ENCODE measurements at places on chromosomes 4 and X.

DNA sequence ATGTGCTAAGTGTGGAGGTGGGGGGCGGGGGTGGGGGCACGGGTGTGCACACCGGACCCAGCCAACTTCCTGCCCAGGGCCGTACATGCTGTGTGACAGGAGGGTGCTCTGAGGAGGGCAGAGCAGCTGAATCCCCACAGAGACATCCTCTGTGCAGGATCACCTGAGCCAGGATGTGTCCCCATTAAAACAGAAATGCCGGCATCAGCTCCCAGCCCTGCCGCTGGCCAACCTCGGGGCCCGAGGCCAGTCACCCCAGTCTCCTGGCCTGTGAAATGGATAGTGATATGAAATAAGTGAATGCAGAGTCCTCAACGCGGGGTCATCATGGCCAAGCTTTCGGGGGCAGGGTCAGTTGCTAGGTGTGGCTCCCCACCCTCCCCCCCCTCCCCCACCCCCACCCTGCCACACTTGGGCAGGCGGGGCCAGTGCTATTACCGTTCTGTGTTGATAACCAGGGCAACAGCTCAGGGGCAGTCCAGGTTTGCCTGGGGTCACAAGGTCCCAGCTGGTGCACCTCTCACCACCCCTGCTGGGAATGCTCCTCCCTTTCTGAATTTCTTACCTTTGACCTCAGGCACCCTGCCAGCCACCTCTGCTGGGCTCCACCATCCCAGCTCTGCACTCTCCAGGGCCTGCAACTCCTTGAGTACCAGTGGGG lies 227.2 kb upstream of the PSAPL1 start:
- DNase-seq = no peak

DNA sequence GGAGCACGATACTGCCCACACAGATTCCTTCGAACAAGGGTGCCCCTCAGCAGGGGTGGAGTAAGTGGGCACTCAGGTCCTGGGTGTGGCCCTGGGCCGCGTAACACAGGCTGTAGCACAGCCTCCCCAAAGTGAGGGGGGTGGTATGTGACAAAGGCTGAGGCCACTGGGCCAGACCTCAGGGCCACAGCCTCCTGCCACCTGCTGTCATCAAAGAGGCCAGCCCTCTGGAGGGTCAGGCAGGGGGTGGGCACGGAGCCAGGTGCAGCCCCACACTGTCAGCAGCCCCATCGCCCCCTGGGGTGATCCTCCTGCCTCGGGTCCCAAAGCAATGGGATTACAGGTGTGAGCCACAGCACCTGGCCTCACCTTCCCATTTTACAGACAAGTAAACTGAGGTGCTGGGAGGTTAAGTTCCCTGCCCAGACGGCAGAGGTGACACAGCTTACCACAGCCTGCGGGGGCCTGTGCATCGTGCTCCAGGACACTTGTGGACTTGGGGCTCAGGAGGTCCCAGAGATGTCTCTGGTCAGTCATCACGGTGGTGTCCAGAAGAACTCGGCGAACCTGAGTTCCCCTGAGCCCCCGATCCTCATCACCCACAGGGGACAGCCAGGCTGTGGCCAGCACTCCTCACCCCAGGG lies 27.5 kb upstream of the MXD4 start:
- DNase-seq = no peak

DNA sequence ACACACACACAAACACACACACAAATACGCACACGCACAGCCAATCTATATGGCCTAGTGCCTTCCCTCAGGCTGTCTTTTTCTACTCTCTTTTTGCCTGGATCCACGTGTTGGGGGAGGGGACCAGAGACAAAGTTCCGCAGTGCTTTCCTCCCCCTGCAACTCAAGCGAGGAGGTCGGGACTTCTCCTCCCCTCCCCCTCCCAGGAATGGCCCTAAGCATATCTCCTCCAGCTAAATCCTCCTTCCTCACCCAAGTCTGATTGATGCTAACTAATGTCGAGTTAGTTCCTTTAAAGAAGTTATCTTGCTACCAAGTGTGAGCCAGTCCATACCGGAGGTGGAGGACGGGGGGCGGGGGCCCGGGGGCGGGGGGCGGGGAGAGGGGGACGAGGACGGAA lies 141.2 kb upstream of the ZIC3 start:
- DNase-seq = no peak

DNA sequence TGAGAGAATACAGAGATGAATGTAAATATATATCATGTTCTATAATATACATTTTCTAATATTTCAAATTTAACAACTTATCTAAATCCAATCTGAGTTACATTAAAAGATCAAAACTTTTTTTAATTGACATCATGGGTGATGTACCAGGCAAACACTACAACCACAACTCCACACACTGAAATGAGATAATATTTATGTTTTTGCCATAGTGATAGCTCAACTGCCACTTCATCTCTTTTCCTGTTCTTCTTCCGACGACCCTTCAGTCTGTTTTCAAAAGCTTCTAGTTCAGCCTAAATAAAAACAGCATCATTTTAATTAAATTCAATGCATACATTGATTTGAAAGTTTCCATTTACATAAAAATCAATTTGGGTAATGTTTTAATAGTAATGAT lies 10.2 kb upstream of the CORIN start:
- no peak for DNase-seq

- DNase-seq = no peak
Observed at GRCh38 chrX:133918361-133918771, 67.0 kb downstream of the GPC3 start.

Data from breast epithelium (tissue), 4 donors.